ENCODE measurements at places on chromosomes 3 and 15.

GRCh38 chr3:115141033-115141757 is 5.9 kb downstream of the ZBTB20 start:
- DNase-seq = no peak

GRCh38 chr15:38997841-38998240 is 433.2 kb upstream of the RASGRP1 start:
- DNase-seq = no peak

GRCh38 chr3:69472093-69472492 is 86.2 kb upstream of the FRMD4B start:
- DNase-seq = no peak

DNA sequence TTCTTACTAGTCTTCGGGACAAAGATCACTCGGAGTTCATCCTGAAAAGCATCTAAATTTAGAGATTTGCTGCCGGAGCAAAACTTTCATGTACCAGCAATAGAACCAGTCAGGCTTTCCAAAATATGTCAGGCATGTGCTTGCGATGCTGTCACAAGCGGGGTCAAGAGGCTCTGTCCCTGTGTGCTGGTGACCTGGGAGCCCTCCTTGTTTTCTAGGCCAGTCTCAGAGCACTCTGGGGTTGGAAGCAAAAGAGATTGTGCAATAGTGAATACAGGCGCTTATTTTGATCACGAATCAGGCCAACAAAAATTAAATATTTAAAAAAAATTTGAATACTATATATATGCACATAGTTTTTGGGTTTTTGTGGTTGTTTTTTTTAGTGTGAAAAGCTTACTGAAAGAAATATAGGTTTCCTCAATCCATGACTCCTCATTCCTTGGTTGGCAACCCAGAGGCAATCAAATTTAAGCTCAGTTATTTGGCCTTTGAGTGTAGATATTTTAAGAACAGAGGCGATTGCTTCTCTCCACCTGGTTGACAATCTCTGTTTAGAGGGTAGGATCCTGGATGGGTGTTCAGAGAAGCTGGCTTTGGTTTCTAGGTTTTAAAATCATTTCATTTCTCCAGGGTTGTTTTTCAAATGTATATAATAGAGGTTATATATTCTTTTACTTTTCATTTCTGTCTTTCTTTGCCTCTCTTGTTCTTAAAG is 8.4 kb upstream of the KLHL24 start:
- no peak for DNase-seq

GRCh38 chr15:68495981-68496705 is 64.2 kb upstream of the ITGA11 start:
- DNase-seq = no peak

GRCh38 chr3:104672331-104672730 is 694.4 kb upstream of the ALCAM start:
- DNase-seq = no peak

Measured in stimulated activated CD8-positive, alpha-beta memory T cell treated with anti-CD3 and anti-CD28 coated beads, Interleukin-2, amount 100 ng/mL, for 1 hour (primary cell).